Adrenal gland (tissue), 19 donors: ENCODE measurements at places on chromosomes 2 and 18. TPM values are rescaled to one million over a fixed set of nuclear protein-coding genes. Genes with fewer than 3 reads are reported as not detected.

GRCh38 chr2:54029721-54030395 lies 59.1 kb upstream of the PSME4 start:
- H3K36me3 ChIP-seq = no peaks in the 10 kb centered on the region
- H3K4me1 ChIP-seq = peaks cover 17% of the 10 kb centered on the region
- H3K4me3 ChIP-seq = no peak overlapping the region

CEP192 gene
- 9.0 TPM for polyA plus RNA-seq

- no peaks in the 10 kb centered on the region for H3K36me3 ChIP-seq
- no peak overlapping the region for H3K27ac ChIP-seq
- no peak for DNase-seq
Measured at GRCh38 chr2:202418511-202418910, 42.4 kb downstream of the BMPR2 start.

SCN9A gene
- 2.1 TPM for polyA plus RNA-seq
